ENCODE measurements at places on chromosomes 7 and 10.

- DNase-seq = peak; percentile 25
Measured at GRCh38 chr7:108629651-108630400, 60.2 kb downstream of the DNAJB9 start.

GRCh38 chr7:37269711-37270508, 178.8 kb downstream of the ELMO1 start:
- no peak for DNase-seq

- DNase-seq = no peak
Measured at GRCh38 chr7:11341285-11341944, 367.7 kb downstream of the PHF14 start.

- no peak for DNase-seq
Measured at GRCh38 chr7:78912781-78913180, 540.7 kb downstream of the MAGI2 start.

DNA sequence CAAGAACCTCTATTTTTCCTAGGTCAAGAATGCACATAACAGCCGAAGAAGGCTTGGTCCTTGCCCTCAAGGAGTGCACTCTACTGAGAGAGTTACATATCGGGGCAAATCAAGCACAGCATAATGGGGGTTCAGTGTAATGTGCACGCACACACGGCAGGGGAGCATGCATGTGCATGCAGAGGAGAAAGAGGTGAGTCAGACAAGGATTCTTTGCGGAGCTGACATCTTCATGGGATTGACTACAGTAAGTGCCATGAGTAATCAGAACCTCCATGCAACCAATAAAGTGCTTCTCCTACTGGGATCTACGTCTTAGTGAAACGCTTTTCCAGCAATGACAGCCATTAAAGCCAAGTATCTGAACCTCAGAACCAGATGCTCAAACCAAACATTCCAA, 123.6 kb downstream of the RNF216 start:
- DNase-seq = no peak

- DNase-seq = no peak
Measured at GRCh38 chr7:4070214-4070613, 611.9 kb upstream of the FOXK1 start.

GRCh38 chr10:4448030-4448429, 378.0 kb upstream of the AKR1E2 start:
- no peak for DNase-seq

- DNase-seq = no peak
Measured at GRCh38 chr10:63115732-63116383, 17.3 kb upstream of the NRBF2 start.

GRCh38 chr10:53598914-53599313, 826.3 kb upstream of the MBL2 start:
- no peak for DNase-seq

- DNase-seq = no peak
Measured at GRCh38 chr7:129607471-129608120, 3.9 kb upstream of the NRF1 start.

GRCh38 chr7:39527296-39527695, 38.9 kb upstream of the YAE1 start:
- no peak for DNase-seq

DNA sequence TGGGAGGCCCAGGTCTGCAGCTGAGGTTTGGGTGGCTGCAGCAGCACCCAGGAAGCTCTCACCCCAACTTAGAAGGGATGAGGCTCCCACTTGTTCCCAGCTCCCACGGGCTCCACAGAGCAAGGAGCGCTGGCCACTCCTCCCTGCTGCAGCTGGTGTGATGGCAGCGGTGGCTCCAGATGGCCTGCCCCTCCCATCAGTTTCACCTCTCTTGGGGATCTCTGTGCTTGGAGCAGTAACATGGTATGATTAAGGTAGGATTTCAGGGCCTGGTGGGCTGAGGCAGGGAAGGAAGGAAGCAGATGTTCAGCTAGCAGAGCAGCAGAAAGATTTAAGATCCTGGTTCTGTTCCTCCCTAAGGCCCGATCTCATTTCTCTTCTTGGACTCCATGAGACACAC, 66.8 kb upstream of the KIF5B start:
- no peak for DNase-seq

- DNase-seq = no peak
Measured at GRCh38 chr7:47239931-47240421, 341.9 kb downstream of the TNS3 start.

GRCh38 chr10:13100349-13101294, 659 bp downstream of the OPTN start:
- DNase-seq = no peak

DNA sequence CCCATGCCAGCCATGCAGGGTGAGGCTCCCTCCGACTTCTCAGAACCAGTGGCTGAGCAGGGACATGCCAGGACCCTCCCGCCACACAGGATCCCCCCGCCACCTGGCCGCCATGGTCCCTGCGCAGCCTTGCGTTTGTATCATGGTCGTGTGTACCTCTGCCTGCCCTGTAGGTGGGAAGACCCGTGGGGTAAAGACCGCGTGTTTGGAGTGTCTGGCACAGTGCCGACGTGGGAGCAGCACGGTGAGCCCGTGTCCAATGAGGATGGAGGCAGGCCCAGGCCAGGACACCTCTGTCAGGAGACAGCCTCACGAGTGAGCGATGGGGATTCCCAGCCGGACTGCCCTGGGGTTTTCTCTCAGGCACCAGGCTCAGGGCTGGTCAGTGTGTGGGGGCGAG, 31.9 kb downstream of the NKX6-2 start:
- DNase-seq = no peak

DNA sequence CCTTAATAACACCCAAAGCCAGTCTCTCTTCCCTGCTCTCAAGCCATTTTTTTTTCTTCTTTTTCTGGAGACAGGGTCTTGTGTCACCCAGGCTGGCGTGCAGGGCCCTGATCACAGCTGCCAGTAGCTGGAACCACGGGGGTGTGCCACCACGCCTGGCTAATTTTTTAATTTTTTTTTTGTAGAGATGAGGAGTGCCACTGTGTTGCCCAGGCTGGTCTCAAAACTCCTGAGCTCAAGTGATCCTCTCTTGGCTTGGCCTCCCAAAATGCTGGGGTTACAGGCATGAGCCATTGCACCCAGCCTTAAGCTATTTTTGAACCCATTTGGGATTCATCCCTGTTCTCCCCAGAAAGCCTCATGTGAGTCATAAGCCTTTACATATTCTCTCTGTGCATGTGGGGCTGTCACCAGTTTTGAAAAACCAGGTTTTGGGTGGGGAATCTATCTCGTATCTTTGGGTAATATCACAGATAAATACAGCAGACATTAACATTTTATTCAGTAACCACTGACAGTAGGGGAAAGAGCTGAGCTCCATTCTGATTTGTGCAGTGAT, 15.5 kb downstream of the ZNF487 start:
- no peak for DNase-seq

DNA sequence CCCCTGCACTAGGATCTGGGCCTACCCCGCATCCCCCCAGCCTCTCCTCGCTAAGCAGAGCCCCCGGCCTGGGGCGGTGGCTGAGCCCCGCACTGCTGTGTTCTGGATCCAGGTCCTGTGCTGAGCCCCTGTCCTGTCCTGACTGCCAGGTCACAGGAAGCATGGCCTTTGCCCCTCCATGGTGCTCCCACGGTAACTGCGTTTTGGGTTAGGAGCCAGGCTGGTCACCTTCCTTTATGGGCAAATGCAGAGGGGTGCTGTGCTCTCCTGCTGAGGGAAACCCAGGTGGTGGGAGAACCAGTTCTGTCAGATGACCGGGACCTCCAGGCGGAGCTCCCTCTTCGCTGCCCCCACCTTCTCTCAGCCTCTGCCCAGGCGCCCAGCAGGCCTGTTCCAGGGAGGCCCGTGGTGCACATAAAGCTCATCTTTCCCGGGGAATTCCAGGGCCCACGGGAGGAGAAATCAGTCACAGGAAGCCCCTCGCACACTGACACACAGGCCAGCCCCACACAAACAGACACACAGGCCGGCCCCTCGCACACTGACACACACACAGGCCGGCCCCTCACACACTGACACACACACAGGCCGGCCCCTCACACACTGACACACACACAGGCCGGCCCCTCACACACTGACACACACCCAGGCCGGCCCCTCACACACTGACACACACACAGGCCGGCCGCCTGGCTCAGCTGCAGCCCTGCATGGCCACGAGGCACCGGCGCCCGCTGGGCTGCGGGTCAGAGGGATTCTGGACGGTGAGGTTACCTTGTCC, 75.6 kb downstream of the CFAP46 start:
- DNase-seq = no peak

DNA sequence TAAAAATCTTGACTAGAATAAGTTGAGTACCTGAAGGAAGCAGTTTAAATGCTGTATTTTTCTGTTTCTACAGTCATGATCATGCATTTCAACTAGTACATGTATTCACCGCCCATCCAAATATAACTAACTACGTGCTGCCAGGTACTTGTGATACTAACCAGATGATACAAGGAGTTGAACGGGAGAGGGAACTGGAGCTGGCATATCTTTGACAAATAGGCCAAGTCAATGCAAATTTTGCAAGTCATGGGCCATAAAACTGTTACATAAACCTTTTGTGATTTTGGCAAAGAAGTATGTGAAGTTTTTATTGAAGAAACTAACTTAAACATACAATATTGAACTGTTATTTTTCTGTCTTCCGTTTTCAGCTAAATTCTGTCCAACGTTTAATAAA, 14.5 kb downstream of the NUP42 start:
- no peak for DNase-seq

GRCh38 chr10:74928742-74929191, 102.4 kb downstream of the KAT6B start:
- no peak for DNase-seq

- DNase-seq = no peak
Measured at GRCh38 chr10:47143473-47143872, 156.5 kb upstream of the GDF10 start.

- DNase-seq = no peak
Measured at GRCh38 chr7:92973974-92974373, 137.6 kb upstream of the CDK6 start.

DNA sequence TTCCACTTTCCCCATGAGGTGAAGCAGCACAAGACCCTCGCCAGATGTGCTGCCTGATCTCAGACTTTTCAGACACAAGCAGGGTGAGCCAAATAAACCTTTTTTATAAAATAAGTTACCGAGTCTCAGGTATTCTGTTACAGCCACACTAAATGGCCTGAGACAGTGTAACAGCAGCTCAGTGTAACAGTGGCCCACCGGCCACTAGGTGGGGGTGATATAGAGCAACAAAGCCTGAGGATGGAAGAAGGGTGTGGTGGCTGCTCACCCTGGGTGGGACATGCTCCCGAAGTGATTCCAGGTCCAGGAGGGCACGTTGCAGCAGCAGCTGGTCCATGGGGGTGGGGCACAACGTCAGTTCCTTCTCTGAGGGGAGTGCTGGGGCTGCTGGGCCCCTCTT, 44.6 kb downstream of the BMS1 start:
- no peak for DNase-seq

DNA sequence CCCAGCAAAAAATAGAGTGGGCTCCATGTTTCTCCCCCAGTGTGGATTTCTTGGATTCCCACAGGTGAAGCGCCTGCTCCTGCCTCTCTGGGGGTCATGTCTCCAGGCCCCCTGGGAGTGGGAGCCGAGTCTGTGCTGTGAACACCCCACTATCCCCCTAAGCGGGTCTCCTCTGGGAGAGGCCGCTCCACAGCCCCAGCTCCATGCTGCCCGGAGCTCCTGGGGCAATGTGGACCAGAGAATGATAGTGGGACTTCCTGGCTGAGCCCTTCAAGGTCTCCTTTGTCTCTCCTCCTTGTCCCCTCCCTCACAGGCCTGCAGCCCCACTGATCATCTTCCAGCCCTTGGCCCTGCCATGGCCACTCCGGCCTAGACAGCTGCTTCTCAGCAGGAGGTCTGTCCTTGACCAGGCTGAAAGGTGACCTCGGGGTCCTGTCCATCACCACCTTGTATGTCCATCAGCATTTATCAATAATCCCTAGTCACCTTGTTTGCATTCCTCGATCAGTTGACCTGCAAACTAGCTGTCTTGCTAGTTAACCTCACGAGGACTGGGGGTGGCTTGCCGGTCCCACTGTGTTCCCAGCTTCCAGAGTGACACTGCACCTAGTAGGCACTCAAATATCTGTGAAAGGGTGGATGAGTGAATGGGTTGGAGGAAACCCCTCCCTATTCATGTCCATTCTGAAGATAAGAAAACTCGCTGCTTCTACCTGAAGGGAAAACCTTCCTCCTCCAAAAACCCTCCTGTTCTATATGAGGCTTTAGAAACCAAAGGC, 776 bp upstream of the CALML3 start:
- no peak for DNase-seq

DNA sequence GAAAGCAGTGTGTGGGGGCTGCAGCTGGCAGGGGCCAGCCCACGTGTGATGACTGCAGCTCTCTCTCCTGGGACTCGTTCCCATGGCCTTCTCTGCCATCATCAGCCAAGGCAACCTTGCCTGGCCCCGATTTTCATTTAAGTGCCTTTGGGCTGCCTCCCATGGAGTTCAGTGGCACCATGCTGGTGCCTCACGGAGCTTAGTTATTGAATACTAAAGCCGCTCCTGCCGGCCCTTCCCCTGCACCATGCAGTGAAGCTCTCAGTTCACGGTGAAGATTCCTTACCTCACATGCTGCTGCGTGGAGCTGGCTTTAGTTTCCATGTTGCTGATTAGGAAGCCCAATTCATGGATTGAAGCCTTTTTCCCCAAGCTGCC, 141.5 kb upstream of the EEPD1 start:
- no peak for DNase-seq

- no peak for DNase-seq
Measured at GRCh38 chr10:48659790-48660189, 24.9 kb upstream of the WDFY4 start.

GRCh38 chr7:26515314-26515842, 223.7 kb downstream of the SNX10 start:
- DNase-seq = no peak

GRCh38 chr10:62805231-62806099, 945 bp downstream of the ADO start:
- DNase-seq = no peak

- DNase-seq = no peak
Measured at GRCh38 chr10:114635797-114636550, 22.1 kb downstream of the ABLIM1 start.

GRCh38 chr7:112411186-112411795, 39.0 kb upstream of the IFRD1 start:
- DNase-seq = no peak

- no peak for DNase-seq
Measured at GRCh38 chr10:129839285-129840195, 124.5 kb downstream of the EBF3 start.

- no peak for DNase-seq
Measured at GRCh38 chr10:127283576-127283975, 87.2 kb upstream of the INSYN2A start.

- DNase-seq = no peak
Measured at GRCh38 chr10:101851411-101852116, 8.0 kb upstream of the KCNIP2 start.

GRCh38 chr7:14891289-14891688, 11.3 kb downstream of the DGKB start:
- no peak for DNase-seq
